ENCODE measurements at places on chromosomes 12 and 14. TPM values are rescaled to one million over a fixed set of nuclear protein-coding genes. Genes with fewer than 3 reads are reported as not detected.

EPYC gene
- 0.13 TPM for polyA plus RNA-seq

CIROP gene
- polyA plus RNA-seq, result 0.01 TPM

PLEKHA5 gene
- 43.8 TPM for polyA plus RNA-seq

OXA1L gene
- polyA plus RNA-seq, result 123 TPM

DDX24 gene
- 109 TPM for polyA plus RNA-seq

TDP1 gene
- polyA plus RNA-seq, result 17.2 TPM

- DNase-seq, result peak; percentile 20
These were observed 48.2 kb downstream of the MBIP start for GRCh38 chr14:36271939-36272907.

- no peak for DNase-seq
These were observed 152.3 kb downstream of the SLC6A15 start for GRCh38 chr12:84760091-84760865.

DNA sequence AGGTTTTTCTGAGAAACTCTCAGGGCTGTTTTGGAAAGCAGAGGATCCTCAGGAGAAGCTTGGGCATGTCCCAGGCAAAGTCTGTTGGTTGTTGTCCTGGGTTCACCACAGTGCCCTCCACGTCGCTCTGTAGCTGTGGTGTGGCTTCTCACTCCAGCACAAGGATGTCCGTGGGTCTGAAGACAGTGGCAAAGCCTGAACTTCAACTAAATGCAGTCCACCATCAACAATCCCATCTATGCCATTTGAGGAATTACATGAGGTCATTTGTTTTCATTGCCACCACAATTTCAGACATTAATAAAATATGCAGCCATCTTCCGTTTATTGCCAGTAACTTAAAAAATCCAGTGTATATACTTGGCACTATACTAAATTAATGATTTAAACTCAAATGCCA lies 272.1 kb downstream of the LRIG3 start:
- DNase-seq, result no peak

GRCh38 chr12:103705927-103706326 lies 118.9 kb downstream of the STAB2 start:
- DNase-seq, result no peak

- DNase-seq, result no peak
These were observed 96.2 kb downstream of the KICS2 start for GRCh38 chr12:64125913-64126312.

- no peak for DNase-seq
These were observed 9.1 kb upstream of the POLR3B start for GRCh38 chr12:106348411-106348810.
